Activated naive CD4-positive, alpha-beta T cell treated with anti-CD3 and anti-CD28 coated beads, Interleukin-2, amount 50 U/mL, for 16 hours (primary cell): ENCODE measurements at places on chromosomes 6 and 20.

DNA sequence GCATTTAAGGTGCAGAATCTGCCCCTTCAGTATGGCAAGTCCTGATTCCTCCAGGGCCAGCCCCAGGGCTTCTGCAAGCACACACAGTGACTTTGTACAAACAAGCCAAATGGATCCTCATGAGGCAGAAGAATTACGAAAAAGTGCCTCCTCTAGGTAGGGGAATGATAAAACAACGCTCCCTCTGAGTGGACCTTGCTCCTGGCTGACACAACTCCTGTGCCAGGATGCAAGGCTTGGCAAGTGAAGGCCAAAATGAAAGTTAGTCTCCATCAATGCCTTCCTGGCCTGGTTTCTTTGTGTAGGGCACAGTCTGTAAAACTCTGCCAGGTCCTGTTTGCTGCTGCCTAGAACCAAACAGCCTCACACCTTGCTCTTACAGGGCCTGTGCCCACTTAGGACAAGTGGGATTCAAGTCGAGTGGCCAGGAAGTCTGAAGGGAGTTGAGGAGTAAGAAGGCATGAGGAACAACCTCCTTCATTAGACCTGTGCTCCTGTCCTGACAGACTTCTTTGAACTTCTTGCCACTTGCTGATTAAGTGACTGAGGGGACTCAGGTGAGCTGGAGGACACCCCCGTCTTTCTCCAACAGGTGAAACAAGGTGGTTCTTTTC, 417.1 kb downstream of the CDC5L start:
- DNase-seq = no peak

- no peak for DNase-seq
Observed at GRCh38 chr6:22647719-22648118, 78.4 kb downstream of the HDGFL1 start.

GRCh38 chr6:157831424-157832249, 8.6 kb downstream of the SNX9 start:
- no peak for DNase-seq

DNA sequence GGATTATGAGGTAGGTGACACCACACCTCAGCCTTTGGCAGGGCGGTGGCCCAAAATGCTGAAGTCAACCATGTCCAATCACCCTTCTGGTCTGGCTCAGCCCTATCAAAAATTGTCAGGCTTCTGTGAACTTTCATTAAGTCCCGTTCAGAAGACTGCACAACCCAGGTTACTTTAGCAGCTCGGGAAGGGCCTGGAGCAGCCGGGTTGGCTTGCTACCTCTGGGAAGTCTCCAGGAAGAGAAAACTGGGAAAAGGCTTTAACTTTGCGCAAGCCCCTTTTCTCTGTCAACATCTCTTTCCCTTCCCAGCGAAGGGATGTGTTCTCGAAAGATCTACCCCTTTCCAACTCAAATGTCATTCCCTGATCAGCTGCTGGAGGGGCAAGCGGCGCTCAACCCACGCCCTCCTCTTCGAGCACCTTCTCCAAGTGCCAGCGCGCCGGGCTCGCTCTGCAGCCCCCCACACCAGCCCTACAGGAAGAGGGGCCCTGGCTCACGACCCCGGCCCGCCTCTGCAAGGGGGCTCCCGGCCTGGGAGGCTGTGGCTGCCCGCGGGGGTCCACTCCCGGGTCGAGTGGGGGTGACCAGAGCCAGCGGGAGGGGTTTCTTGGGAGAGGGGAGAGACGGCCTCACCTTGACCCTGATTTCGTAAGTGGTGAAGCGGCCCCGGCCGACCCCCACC, 573 bp downstream of the SNX3 start:
- DNase-seq = no peak
